ENCODE measurements at places on chromosomes 7 and 10. TPM values are rescaled to one million over a fixed set of nuclear protein-coding genes. Genes with fewer than 3 reads are reported as not detected.

The TRIM50 gene
- total RNA-seq, result not detected

DNA sequence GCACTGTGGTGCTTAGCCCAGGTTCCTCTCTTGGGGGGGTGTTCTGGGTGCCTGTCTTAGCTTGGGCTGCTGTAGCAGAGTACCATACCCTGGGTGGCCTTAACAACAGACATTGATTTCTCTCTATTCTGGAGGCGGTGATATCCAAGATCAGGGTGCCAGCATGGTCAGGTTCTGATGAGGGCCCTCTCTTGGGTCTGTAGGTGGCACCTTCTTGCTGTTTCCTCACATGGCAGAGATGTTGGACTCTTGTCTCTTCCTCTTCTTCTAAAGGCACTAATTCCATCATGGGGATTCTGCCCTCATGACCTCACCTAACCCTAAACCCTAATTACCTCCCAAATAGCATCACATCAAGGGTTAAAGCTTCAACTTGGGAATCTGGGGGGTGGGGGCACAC lies 19.9 kb upstream of the CRHR2 start:
- no peak for DNase-seq

GRCh38 chr10:68315582-68315981 lies 16.3 kb upstream of the HNRNPH3 start:
- DNase-seq, result no peak

DNA sequence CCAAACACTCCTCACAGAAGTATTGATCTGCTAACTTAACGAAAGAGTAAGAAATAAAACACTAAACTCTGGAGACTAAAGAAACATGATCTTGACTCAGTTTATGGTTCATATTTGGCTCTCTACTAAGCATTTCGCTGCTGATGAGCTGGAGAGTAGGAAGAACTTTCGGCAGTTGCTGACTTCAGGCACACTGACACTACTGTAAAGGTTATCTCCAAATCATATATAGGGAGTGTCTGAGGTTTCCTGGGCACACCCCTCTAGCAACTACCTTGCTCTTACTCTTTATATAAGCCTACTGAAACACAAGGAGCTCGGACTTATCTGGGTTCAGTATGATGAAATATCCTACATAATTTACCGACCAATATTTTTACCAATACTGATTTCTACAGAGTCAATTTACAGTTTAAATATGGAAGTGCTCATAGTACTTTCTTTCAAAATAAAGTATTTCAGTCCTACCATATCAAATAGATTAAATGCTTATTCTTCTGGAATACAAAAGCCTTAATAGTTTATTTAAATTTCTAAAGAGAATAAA lies 39.5 kb downstream of the ERCC6 start:
- DNase-seq, result no peak

DNA sequence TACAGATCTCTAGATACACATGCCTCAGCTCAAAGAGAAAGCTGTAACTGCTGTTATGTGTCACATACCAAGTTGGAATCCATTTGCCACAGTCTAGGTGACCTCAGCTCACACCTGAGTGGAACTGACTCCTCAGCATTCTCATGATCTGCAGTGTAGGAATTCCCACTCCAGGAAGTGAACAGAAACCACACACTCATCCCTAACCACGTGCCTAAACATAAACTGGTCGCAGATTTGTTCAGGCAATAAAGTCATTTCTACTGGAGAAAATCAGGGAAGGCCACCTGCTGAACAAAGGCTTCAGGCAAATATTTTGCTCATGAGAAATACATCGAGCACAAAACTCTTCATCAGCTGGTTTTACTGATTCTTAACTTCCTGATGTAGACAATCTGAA lies 23.0 kb upstream of the ZMYND11 start:
- DNase-seq, result no peak

The PON1 gene
- total RNA-seq, result not detected

The EPO gene
- total RNA-seq, result 1.1 TPM

DNA sequence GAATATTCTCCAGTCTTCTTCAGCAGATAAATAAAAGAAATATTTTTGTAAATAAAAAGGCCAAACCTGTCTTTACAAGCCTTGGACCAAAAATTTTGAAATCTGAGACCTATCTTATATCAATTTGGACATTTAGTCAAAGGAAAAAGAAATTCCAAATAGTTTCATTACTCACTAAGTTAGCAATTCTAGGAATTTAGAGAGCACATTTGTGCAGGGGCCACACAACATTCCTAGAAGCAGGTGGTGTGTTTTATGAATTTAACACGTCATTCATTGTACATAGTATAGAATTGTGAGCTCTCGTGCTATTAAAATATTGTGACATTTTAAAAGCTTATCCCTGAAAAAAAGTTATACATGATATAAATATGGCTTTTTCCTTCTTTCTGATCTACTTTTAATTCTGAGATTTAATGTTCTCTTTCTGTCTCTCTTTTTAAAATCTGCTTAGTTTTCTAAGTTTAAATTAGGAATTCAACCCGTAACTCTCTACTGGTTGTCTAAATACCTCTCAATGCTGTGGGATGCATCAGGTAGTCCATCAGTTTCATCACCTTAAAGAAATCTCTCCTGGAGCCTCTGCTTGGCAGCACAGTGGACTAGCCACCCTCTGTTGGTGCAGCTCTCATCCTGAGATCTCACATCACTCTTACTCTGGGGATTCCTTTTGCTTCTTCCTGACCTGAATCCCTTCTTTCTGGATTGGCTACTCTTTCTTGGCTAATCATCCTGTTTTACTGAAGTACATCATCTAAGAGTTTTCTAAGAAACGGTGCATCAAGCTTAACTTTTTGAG lies 124.5 kb downstream of the SEMA3E start:
- DNase-seq, result no peak

The PLCE1 gene
- total RNA-seq, result 10.7 TPM

The VPS26A gene
- total RNA-seq, result 143 TPM

DNA sequence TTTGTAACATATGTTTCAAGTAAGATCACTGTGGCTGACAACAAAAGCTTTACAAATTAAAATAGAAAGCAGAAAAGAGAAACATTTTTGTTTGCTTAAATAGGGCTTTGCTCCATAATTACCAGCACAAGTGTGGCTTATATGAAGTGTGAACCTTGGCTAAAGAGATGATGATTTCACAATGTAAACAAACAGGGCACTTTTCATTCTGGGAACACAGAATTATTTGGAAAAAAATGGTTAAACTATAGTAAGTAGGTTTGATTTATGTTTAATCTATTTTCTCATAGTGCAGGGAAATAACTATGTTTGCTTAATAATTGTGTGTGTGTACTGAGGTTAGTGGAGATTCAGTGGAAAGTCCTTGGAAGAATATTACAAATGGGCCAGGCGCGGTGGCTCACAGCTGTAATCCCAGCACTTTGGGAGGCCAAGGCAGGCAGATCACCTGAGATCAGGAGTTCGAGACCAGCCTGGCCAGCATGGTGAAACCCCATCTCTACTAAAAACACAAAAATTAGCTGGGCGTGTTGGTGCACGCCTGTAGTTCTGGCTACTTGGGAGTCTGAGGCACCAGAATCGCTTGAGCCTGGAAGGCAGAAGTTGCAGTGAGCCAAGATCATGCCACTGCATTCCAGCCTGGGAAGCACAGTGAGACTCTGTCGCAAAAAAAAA lies 19.1 kb upstream of the OTUD1 start:
- no peak for DNase-seq

DNA sequence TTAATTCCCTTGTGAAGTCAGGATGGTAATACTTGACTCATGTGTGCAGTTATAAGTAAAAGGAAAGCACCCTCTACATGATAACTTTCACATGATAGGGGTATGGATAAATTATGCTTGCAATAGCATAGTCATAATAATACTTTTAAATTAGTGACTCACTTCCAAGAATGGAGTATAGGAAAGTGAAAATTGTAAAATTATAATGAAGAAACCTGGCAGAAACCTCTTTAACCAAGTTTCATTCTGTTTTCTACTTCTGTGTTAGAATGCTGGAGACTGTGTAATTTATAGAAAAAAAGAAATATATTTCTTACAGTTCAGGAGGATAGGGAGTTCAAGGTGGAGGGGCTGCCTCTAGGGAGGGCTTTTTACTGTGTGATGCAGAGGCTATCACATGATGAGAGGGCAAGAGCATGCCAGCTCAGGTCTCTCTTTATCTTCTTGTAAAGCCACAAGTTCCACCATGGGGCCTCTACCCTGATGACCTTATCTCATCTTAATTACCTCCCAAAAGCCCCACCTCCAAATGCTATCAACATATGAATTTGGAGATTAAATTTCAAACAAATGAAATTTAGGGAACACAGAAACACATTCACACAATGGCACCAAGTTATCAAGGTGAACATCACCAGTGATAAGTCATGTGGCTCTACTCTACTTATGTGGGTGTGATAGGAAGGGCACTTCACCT lies 43.2 kb downstream of the HDAC9 start:
- no peak for DNase-seq

DNA sequence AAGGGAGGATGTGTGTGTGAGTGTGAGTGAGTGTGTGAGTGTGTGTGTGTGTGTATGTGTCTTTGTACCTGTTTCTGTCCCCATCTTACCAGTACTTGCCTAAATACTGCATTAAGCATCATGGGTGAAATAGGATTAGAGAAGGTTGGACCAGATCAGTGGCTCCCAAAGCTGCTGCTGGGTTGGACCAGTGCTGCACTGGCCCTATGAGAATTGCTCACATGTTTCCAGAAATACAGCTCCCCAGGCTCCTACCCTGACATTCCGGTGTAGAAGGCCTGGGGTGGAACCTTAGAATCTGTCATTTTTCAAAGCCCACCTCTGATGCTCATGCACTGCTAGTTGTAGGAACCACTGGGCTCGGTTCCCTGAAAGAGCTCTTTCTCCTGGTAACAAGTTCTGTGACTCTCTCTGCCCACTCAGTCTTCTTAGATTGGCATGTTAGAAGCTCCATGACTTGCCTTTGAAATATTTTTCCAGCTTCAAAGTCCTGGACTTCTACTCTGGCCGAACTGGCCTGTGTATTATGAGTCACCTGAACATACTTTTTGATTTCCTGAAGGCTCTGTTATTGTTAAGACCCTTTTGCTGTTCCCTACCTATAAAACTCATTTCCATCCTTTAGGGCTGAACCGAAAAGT lies 224.7 kb downstream of the CUX1 start:
- DNase-seq, result no peak

DNA sequence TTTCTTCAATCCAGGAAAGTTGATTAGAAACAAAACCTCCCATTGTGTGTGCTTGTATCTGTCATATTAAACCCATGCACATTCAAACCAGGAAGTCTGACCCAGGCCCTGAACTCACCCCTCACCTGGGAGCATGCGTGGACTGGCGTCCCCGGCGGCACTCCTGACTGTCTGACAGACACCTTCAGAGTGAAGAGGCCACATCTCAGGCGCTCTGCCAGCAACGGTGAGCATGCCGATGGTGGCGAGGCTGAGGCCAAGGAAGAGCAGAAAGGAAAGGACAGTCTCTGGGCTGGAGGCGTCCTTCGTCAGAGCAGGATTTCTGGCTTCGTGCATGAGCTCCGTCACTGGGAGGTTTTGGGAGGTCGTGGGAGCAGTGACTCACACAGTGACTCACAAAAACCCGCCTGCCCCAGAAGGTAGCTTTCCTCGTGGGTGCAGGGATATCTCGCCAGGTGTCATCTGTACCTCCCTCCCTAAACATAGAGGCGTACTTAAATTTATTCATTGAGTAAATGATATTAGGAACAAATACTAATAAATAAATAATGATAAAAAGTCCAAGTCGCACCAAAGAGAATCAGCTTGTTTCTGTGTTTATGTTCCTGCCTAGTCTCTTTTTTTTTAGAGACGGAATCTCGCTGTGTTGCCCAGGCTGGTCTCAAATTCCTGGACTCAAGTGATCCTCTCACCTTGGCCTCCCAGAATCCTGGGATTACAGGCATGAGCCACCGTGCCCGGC lies 13.5 kb downstream of the IQCE start:
- no peak for DNase-seq

GRCh38 chr10:16592378-16592777 lies 70.7 kb upstream of the C1QL3 start:
- DNase-seq, result no peak

The ANKRD30A gene
- not detected for total RNA-seq

GRCh38 chr10:92757066-92757710 lies 67.4 kb downstream of the HHEX start:
- DNase-seq, result peak; percentile 42

The HOXA1 gene
- 18.8 TPM for total RNA-seq

GRCh38 chr10:121426307-121426706 lies 171.9 kb downstream of the FGFR2 start:
- peak; percentile 62 for DNase-seq

GRCh38 chr10:117175215-117175900 lies 21.9 kb upstream of the KCNK18 start:
- peak; percentile 43 for DNase-seq

GRCh38 chr10:88781206-88781605 lies 21.3 kb upstream of the LIPM start:
- DNase-seq, result no peak

DNA sequence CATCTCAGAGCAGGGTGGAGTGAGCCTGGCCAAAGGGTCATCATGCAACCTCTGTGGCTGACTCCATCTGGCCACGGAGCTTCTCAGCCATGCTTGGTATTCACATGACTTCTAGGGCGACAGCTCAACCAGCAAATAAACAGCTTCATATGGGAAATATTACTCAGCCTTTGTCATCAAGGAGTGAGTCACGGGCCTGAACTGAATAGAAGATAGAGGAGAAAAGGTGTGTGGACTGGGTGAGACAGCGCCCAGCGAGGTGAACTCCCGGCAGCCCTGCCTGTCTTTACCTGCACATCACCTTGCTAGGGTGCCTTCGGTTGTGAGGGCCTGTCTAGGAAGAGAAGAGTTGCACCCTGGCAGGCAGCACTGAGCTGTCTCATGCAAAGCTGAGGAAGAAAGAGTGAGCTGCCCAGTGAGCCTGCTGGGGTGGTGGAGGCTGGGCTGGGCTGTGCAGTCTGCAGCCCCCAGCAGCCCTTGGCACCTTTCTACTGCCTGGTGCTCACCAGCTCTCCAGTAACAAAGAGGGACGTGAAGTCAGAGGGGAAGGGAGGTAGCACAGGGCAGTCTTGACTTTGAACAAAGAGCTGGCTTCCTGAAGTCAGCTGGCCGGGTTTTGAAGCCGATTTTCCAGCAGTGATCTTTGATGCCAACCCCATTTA lies 114.2 kb downstream of the EGFR start:
- DNase-seq, result peak; percentile 29

GRCh38 chr7:1533547-1534329 lies 3.2 kb downstream of the MAFK start:
- DNase-seq, result no peak

DNA sequence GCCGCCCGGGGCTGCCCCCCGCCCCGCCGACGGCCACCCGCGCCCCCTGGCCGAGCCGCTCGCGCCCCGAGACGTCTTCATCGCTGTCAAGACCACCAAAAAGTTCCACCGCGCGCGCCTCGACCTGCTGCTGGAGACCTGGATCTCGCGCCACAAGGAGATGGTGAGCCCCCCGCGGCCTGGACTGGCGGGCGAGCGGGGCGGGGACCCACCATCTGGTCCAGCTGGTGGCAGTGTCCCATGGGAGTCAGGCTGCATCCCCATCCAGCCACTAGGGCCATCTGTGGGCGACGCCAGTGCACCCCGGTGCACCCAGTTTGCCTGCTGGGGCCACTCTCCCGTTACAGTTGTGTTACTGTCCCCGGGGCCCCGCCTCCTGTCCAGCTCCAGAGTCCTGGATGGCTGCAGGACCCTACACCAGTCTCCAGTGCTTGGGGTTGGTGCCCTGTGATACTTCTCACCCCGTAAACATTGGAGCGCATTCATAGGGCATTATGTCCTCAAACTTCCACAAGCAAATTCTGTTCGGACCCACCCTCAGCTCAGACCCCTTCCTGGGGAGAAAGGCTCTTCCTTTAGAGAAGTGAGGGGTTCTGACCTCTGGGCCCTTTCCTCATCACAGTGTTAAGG lies 672 bp downstream of the LFNG start:
- DNase-seq, result peak; percentile 52

The AOC1 gene
- 4.5 TPM for total RNA-seq

Data from Caco-2 (cell line).